NCI-H2227 treated with DMSO at 0.1 percent for 48 hours (cell line): ENCODE measurements at places on chromosomes 3 and 15.

GRCh38 chr3:193842029-193842798, 249.2 kb downstream of the OPA1 start:
- no peak for DNase-seq

DNA sequence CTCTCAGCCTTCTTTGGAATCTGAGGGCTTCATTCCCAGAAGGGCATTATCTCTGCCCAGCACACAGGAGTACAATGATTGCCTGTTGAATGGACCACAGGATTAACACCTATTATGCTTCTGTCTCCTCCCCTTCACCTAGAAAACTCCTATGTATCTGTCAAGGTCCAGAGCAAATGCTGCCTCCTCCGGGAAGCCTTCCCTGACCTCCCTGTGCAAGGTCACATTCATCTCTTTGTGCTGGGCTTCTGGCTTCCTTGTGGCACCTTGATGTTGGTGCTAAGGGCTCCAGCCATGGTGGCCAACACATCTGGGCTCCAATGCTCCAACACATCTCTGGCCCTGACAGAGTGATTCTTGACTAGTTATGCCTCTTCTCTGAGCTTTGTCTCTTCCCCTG, 49.9 kb upstream of the ATP2B2 start:
- DNase-seq = no peak

DNA sequence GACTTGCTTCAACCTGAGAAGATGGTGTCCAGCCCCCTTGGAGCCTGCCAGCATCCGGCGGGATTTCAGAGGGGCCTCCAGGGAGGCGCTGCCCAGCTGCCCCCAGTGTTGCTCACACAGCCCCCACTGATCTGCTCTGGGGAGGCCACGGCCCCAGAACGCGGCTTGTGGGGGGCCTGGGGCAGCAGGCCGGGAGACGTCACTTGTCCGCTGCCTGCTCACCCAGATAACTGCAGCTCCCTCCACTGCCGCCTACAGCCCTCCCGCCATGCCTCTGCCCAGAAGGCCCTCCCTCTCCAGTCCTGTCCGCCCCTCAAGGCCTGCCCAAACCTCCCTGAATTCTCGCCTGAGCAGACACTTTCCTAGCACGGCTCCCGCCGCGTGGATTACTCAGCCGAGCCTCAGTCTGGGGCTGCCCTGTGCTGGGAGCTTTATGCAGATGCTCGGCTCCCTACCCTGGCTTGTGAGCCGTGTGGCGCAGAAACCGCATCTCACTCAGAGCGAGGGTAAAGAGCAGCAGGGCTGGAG, 17.2 kb upstream of the ADIPOQ start:
- DNase-seq = no peak

- no peak for DNase-seq
Measured at GRCh38 chr15:58419803-58420524, 11.8 kb upstream of the LIPC start.

GRCh38 chr3:48950051-48950450, 31.4 kb downstream of the ARIH2 start:
- DNase-seq = no peak

GRCh38 chr15:92102395-92102755, 248.9 kb downstream of the SLCO3A1 start:
- no peak for DNase-seq

GRCh38 chr15:100515758-100516157, 13.0 kb downstream of the CERS3 start:
- no peak for DNase-seq

- DNase-seq = no peak
Measured at GRCh38 chr3:129433565-129433964, 5.1 kb upstream of the EFCAB12 start.

DNA sequence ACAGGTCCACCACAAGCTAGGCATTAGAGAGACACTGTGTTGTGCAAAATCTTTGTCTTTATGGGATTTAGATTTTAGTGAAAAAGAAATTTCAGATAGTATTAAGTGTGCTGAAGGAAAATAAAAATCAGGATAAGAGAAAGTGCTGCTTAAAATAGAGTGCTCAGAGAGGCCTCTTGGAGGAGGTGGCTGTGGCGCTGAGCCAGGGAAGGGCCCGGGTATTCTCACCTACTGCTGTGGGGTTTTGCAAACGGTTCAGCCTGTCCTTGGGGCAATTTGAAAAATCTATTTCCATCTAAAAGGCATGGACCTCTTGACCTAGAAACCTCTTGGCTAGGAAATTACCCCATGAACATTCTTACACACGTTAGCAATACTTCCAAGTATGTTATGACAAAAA, 267.7 kb downstream of the TJP1 start:
- no peak for DNase-seq

GRCh38 chr3:26652164-26652563, 29.6 kb downstream of the LRRC3B start:
- no peak for DNase-seq

DNA sequence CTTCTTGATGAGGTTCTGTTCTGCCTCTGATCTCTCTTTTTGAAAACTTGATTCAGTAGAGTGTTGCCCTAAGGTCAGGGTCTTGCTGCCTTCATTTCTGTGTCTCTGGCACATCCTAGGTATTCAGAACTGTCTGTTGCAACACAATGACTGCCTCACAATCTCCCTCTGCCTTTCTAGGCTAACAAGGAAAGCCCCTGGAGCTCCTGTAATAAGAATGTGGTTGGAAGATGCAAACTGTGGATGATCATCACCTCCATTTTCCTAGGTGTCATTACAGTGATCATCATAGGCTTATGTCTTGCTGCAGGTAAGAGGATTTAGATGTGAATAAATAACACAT, 7.0 kb downstream of the C3orf52 start:
- no peak for DNase-seq

DNA sequence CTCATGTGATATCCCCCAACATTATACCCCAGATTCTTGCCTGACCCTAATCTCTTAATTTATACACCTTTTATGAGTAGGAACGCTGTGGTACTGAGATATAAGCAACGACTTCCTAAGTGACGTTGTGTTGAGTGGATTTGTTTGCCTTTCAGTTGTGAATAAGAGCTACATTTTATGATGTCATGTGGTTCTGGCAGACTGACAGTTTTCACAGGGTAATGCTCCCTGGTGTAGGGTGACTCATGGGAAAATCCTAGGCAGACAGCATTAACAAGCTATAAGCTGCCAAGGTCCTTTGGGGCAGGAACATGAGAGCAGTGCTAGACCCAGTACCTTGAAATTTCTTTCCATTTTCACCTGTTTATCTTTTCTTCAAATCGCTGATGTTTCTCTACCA, 11.2 kb downstream of the C3orf52 start:
- DNase-seq = no peak

DNA sequence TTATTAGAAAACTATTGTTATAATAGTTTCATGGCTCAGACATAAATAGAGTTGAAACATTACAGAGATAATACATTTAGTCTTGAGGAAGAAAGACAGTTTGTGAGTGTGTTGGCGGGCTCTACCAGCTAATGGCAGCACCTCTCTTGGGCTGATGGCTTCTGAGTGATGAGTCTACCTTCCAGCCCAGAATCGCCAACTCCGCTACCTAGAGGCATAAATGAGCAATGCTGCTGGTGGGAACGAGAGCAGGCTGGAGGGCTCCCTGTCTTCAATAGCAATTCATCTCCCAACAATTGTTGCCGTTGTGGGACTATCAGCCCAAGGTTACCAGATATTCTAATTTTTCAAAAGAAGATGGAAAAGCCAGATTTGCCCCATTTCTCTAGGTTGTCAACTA, 388.7 kb downstream of the FOXP1 start:
- DNase-seq = no peak

DNA sequence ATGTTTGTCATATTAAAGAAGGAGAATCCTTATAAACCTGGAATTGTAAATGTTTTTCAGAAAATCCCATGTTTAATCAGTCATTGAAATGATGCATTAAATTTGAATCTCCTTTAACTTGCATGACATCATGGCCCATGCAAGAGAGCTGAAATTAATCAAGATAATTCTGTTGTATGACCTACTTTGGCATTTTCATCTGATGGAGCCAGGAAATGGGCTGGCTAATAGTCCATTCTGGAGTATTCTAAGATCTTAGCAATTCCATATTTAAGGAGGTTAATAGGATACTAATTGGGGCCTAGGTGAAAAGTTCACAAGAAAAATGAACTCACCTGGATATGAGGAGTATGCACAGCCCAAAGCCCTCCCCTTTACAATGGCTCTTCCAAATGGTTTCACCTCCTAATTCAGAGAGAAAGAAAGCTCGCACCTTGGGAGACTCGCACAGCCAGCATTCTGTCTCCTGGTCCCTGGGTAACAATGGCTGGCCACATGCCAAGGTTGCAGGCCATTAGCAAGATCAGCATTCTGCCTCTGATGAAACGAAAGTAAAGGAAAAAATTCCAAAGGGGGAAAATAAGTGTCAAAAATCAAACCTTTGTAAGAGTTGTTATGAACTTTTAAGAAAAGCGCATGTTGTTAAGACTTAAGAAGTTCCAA, 786.4 kb downstream of the MCTP2 start:
- no peak for DNase-seq

DNA sequence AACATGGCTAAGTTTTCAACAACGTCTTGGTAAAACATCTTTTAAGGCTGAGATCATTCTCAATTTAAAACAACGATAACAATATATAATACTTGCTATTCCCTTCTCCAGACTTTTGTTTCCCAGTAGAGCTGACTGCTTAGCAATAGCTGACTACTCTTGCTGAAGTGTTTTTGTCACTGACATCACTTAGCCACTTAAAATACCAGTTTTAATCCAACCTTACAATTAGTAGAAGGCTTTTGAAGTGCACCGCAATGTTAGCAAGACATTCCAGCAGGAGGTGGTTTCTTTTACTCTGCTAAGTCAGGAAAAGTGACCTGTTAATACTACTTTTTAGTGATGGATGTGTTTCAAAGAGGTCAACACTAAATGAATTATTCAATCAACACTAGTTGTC, 28.7 kb upstream of the GBE1 start:
- DNase-seq = no peak

GRCh38 chr15:87764461-87765240, 491.9 kb downstream of the NTRK3 start:
- no peak for DNase-seq

DNA sequence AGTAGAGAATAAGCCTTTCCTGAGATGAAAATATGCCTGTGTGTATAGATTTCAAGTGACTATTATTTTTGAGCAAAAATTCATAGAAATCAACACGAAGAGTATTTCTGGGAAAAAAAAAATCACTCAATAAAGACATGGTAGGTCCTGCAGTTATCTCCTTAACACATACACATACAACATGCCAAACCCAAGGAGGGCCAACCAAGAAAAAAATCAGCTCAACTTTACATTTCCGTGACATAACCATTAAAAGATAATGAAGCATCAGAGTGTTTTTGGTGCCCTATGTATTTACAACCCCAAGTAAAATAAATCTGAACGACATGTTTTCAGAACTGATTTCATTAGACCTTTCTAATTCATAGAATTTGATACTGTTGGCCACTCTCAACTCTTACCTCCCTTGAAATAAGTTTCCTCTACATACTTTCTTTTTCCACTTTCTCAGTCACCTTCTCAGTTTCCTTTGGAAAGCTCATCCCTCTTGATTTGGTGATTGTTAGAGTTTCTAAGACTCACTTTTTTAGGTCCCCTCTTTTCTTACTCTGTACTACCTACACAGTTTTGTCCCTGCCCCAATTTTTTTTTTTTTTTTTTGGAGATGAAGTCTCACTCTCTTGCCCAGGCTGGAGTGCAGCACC, 162.3 kb downstream of the TBL1XR1 start:
- no peak for DNase-seq

GRCh38 chr3:174955513-174956016, 96.4 kb downstream of the NAALADL2 start:
- DNase-seq = no peak

GRCh38 chr15:63244976-63245645, 32.3 kb upstream of the APH1B start:
- no peak for DNase-seq

GRCh38 chr3:105729667-105730066, 139.1 kb downstream of the CBLB start:
- no peak for DNase-seq

DNA sequence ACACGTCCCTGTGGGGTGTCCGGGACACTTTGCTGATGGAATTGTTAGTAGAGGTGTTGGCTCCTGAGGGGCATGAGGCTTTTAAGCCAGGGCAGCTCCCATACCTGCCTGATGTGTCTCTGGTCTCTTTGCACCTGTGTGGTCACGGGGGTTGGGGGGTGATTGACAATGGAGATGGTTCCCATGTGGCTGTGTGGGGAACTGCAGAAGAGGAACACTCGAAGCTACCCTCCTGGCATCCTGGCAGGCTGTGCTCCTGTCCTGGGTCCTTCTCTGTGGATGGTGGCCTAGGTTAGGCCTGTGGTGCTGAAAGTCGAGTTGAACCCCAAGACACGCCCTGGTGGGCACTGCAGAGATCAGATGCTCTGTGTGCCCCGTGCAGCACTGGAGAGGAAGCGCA, 73.4 kb downstream of the HMCES start:
- DNase-seq = no peak

- DNase-seq = no peak
Measured at GRCh38 chr15:30963681-30964080, 27.7 kb downstream of the MTMR10 start.

DNA sequence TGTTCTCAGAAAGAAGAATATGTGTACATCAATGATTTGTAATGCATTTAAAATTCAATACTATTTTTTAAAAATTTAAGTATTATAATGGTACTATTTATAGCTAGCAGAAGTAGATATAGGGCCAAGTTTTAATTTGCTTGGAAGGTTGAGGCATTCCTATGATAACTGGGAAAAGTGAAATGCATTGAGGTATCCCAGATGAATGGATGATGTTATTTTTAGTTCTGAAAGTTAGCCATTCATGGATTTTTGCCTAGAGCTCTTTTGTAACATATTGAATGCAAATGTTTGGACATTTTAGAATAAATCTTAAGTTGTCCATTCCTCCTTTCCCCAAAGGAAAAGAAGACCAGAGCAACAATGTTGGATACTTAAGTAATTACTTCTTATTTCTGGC, 47.6 kb downstream of the GAP43 start:
- no peak for DNase-seq

DNA sequence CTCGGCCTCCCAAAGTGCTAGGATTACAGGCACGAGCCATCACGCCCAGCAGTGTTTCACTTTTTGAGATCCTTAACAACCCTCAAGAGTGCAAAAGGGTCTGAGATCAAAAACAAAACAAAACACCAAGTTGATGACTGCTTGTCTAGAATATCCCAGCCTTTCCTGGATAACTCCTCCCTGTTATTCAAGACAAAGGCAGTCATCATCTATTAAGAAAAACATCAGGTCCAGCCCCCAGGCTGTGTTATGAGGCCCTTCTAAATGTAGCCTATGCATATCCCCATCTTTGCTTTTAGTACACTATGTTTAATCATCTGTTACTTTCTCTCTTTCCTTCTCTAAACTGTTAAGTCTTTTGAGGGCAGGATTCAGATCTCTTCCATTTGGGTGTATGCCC, 150.1 kb upstream of the FHIT start:
- no peak for DNase-seq

DNA sequence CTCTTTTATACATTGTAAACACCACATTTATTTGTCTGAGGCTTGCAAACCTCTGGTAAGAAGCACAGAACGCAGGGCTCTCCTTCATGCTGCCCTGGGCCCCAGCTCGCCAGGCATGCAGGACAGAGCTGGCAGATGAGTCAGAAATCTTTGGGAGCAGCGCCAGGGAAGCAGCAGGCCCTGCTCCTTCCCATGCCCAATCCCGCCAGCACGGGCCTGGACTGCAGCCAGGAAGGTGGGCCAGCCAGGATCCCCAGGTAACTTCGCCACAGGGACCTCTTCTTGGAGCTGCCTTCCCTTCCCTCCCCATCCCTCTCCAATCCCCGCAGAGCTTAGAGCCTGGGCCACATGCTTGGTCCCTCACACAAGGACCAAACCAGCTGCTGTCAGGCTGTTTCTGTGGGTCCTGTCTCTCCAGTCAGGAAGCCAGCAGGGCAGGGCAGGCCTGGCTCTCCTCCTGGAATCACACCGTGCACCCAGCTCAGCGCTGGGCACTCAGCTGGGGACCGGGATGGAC, 8.8 kb downstream of the STOML1 start:
- no peak for DNase-seq
